Urothelium cell line (cell line): ENCODE measurements at places on chromosomes 11 and 22.

- DNase-seq: no peak
Observed at GRCh38 chr11:130160498-130161155, 1.0 kb downstream of the ST14 start.

GRCh38 chr11:122979815-122980595 is 1.6 kb downstream of the BSX start:
- no peak for DNase-seq

DNA sequence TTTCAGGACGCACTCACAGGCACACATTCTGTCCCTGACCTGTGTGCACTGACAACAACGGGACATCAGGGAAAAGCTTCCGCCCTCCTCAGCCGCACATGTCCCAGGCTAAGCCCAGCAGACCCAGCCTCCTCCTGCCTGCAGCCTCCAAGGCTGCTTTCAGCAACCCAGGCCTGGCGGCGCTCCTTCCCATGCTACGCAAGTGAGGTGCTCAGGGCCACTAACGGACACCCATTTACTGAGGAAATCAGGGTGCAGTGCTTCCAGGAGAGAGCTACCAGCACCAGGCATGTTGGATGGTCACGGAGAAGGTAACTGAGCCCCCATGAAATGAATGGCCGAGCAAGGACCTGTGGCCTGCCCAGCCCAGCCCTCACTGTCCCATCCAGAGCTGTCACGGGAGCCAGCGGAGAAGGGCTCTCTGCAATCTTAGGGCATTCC is 6.9 kb downstream of the MOB2 start:
- no peak for DNase-seq

- DNase-seq: no peak
Observed at GRCh38 chr11:11351042-11351586, 1.9 kb downstream of the CSNK2A3 start.

GRCh38 chr11:69199583-69200315 is 44.0 kb downstream of the SMIM38 start:
- no peak for DNase-seq
